AG08395 (cell line): ENCODE measurements at places on chromosomes 1 and 21.

GRCh38 chr1:53541761-53542550 lies 82.8 kb downstream of the DMRTB1 start:
- DNase-seq: peak; percentile 91

DNA sequence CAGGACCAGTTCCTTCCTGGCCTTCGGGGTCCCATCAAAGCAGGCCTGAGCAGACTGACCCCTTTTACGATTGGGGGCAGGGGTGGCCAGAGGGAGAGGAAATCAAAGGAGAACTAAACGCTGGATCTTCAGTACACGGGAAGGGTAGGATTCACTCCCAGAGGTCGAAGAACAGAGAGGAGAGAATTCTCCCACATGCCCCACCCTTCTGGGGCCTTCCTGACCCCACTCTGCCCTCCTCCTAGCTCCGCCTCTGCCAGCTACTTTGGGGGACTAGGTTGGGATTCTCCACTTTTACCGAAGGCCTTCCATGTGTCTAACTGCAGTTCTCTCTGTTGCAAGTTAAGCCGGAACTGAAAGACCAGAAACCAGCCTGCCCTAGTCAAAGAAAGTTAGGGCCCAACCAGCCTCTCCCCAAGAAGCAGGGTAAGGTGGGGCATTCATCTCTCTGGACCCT lies 654 bp upstream of the ARHGEF2 start:
- no peak for DNase-seq

DNA sequence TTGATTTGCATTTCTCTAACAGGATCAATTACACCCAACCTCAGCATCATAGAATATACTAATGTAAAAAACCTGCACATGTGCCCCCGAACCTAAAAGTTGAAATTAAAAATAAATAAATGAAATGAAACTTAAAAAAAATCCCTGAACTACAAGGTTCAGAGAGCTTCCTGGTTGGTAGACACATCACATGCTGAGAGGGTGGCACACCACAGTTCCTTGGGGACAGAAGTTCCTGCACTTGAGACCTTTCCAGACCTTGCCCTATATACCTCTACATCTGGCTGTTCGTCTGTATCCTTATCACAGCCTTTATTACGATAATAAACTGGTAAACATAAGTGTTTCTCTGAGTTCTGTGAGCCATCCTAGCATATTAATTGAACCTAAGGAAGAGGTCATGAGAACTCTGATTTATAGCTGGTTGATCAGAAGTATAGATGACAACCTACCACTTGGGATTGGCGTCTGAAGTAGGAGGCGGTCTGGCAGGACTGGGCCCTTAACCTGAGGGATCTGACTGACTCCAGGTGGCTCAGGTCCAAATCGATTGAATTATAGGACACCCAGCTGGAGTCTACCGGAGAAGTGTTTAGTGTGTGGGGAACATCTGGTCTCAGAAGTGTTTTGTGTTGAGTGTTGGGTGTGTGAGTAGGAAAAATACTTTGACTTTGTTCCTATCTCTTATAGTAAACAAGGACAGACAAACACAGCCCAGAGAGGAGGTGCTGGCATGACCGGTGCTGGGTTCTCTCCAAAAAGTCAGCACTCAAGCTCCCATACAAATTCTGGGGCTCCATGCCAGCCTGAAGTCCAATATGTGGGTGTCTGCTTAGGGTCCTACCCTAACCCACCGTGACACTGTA lies 19.0 kb downstream of the C1orf115 start:
- DNase-seq: no peak

DNA sequence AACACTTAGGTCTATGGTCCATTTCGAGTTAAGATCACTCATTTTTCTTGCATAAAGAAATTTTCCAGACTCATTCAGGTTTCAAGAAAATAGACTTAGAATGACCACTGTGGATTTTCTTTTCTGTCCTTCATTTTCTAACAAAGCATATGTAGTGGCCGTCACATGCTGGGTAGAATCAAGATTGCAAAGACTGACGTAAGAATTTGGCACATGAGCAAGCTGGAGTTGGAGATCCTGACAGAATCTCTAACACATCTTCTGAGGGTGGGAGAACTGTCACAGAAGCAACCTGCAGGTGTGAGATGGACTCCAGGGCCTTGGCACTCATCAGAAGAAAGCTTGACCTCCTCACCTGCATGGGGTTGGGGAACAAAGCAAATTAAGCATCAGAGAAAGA lies 28.6 kb downstream of the KIF26B start:
- no peak for DNase-seq

GRCh38 chr21:45050345-45050796 lies 24.0 kb upstream of the ADARB1 start:
- no peak for DNase-seq

DNA sequence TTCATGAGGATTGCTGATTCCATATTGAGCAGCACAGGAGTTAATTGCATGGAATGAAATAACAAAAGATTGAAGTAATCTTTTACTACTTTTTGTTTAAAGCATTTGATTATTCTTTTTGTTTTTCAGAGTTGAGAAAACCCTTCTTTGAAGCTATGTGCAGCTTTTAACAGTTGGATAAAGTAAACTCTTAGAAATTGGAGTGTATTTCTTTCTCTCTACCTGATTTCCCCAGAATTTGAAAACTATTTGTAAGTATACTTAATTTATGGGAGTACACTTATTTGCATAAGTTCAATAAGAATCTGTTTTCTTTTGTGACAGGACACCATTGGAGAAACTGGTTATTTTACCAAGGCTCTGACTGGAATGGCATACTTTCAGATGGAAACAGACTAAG lies 133.6 kb downstream of the TRIM33 start:
- no peak for DNase-seq
